ENCODE measurements at places on chromosomes 1 and 21. TPM values are rescaled to one million over a fixed set of nuclear protein-coding genes. Genes with fewer than 3 reads are reported as not detected.

DNA sequence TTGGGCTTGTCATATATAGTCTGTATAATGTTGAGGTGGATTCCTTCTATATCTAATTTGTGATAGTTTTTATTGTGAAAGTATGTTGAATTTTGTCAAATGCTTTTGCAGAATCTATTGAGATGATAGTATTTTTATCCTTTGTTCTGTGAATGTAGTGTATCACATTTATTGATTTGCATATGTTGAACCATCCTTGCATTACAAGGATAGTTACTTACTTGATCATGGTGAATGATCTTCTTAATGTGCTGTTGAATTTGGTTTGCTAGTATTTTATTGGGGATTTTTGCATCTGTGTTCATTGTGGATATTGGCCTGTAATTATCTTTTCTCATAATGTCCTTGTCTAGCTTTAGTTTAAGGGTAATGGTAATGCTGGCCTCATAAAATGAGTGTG, 8.3 kb downstream of the FGGY start:
- no peak for DNase-seq

GRCh38 chr1:29825941-29826415, 589.7 kb downstream of the PTPRU start:
- no peak for DNase-seq

DNA sequence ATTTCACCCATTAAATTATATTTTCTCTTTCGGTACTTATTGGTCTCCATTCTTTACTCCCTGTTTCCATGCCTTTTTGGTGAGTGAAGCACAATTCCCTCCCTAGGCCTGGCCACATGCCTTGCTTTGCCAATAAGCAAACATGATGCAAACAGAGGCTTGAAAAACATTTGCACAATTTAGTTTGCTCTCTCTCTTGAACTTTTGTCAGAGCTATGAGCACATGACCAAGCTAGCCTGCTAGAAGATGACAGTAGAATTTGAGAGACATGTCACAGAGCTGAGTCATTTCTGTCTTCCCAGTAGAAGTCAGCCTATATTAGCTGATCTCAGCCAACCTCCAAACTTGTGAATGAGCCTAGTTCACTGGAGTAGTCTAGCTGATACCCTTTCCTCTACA, 24.6 kb downstream of the ANGPTL3 start:
- no peak for DNase-seq

DNA sequence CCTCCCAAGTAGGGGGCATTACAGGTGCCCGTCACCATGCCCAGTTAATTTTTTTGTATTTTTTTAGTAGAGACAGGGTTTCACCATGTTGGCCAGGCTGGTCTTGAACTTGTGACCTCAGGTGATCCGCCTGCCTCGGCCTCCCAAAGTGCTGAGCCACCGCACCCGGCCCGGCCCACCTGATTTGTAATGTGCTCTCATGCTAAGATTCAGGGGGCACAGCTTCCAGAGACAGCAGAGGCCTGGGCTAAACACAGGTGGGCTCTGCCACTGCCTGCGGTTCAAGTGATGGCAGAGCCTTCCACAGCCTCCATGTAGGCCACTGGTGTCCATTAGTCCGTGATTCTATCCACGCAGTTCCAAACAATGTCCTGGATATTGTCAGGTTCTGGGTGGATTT, 98.4 kb downstream of the PDE9A start:
- no peak for DNase-seq

DNA sequence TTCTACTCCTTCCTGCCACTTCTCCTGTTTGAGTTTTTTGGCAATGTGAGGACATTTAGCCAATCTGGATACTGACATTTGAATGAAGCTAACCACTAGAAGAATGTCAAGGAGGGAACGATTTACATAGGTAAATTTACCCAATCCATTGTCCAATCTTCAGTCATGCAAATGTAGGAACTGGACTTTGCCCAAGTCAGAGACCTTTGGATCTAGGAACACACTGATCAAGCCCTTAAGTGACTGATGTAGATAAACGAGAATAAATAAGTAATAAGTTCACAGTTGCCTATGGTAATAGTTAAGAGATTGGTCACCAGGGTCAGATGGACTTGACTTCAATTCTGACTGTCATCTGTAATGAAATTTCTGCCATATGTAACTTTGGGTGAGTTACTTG, 177.6 kb downstream of the FGGY start:
- no peak for DNase-seq

DNA sequence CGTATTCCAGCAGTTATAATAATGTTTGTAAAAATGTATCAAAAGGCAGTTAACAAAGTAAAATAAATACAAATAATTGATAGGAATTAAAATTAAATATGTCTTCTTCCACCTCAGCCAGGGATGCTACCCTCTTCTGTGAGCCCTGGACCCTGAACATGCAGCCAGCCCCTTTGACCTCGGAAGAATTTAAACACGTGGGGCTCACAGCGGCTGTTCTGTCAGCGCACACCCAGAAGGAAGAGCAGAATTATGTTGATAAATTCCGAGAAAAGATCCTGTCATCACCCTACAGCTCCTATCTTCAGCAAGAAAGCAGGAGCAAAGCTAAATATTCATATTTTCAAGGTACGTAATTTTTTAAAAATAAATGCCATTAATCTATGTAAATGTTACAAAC, 26.5 kb downstream of the UTS2 start:
- no peak for DNase-seq

The KLHDC9 gene
- 0.49 TPM for total RNA-seq

The RPTN gene
- not detected for total RNA-seq

The NKAIN1 gene
- not detected for total RNA-seq

The AADACL3 gene
- not detected for total RNA-seq

All from natural killer cell (primary cell).